NCI-H1105 treated with DMSO at 0.1 percent for 48 hours (cell line): ENCODE measurements at places on chromosomes 6 and 20.

DNA sequence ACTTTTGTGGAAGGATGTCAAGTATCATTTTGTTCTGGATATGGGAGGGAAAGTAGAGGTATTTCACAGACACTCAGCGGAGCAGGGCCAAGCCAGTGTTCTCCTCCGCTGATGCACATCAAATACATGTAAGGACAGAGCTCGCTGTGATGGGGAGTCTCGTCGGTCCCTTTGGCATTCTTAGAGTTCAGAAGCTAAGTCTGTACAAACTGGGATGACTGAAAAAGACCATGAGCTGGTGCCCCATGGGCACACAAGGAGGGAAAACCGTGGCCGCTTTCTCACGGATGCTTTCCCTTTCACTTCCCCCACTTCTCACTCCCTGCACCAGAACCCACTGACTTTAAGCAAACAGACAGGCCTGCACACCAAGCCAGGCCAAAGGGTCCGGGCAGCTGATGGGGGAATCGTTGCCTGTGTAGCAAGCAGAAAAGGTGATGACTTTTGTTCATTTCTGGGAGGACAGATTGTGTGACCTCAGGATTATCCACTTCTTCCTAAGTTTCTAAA lies 27.7 kb upstream of the MPC1 start:
- no peak for DNase-seq

GRCh38 chr6:157240960-157241311 lies 82.4 kb downstream of the TMEM242 start:
- no peak for DNase-seq

DNA sequence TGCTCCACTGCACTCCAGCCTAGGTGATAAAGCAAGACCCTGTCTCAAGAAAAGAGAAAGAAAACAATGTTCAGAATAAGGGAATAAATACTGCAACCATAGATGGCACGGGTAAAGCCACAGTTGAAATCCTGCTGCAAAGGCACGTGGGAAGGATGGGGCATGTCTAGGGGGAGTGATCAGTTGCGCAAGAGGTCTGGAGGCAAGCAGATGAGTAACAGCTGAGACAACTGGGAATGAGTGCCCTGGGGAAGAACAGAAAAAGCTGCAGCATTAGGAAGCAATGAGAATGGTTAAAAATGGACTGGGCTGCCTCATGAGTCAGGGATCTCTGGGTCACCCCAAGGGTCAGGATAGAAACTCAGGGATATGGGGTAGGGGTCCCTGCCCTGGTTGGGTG lies 96.3 kb downstream of the GMPR start:
- no peak for DNase-seq

DNA sequence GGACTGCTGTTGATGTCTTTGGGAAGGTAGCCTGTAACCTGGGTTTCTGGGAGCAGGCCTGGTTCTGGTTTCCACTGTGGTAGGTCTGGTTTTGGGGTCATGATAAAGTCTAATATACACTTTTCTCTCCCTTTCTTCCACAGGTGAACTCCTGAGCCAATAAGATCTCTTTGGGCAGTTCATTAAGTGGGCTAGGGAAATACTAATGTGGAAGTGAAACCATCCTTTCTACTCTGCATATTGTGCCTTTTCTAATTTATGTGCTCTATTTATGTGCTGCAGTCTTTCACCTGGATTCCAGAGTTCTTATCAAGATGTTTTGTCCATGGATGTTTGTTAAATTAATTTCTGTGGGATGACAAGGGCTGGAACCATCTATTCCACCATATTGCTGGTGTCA lies 165.7 kb upstream of the PTPRK start:
- no peak for DNase-seq

DNA sequence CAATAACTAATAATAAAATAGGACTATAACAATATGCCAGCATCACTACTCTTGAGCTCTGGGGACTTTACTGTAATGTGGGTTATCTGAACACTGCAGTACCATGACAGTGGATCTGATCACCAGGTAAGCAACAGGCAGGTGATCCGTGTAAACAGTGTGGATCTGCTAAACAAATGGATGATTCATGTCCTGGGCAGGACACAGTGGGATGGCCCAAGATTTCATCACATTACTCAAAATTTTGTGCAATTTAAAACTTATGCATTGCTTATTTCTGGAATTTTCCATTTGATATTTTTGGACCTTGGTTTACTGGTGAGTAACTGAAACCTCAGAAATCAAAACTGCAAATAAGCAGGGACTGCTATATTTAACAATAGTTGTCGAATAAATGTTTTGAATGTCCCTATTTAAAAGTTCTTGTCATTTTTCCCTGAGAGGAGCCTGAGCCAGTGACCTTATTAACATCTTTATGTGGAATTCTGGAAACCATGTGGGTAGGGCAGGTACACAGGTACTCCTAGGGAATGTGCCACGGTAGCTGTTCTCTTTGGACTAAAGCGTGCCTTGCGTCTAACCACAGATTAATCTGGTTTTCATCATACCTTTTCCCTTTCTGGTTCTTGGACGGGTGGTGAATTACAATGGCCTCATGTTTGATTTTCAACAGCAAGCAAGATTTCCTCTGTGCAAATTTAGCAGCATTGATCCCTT lies 214.5 kb upstream of the SASH1 start:
- DNase-seq, result no peak

DNA sequence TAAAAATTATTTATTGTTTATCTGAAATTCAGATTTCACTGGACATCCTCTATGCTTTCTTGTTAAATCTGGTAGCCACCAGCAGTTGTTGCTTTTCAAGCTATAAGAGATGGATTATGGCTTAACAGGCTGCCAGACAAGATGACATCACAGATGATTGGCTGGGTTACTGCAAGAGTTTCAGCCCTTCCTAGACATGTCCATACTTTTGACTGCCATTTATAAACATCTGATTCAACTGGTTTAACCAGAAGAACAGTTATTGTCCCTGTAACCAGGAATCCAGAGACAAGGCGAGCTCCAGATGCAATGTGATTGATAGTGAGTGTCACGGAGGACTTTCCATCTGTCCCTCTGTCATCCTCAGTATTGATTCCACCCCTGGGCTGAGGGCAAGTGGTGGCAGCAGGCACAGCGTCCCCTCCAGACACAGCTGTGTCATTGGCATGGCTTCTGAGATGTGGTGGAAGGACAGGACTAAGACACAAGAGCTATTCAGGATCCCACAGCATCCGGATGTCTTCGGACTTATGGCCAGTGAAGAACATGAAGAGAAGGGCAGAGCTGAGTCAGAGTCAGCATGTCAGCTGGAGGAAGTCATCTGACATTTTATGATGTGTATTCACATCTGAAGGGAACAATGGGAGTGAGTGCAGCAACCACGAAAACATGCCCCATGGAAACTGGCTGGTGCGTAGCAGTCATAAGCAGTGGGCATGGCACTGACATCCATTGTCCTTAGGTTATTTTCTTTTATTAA lies 284.5 kb upstream of the CDYL start:
- no peak for DNase-seq

- DNase-seq, result no peak
These were observed 23.9 kb downstream of the TRERF1 start for GRCh38 chr6:42427871-42428270.

GRCh38 chr20:33685328-33686099 lies 671 bp downstream of the E2F1 start:
- DNase-seq, result peak; percentile 65

GRCh38 chr6:123716506-123716905 lies 79.8 kb upstream of the TRDN start:
- no peak for DNase-seq

GRCh38 chr6:138129190-138129589 lies 22.0 kb upstream of the PERP start:
- no peak for DNase-seq

DNA sequence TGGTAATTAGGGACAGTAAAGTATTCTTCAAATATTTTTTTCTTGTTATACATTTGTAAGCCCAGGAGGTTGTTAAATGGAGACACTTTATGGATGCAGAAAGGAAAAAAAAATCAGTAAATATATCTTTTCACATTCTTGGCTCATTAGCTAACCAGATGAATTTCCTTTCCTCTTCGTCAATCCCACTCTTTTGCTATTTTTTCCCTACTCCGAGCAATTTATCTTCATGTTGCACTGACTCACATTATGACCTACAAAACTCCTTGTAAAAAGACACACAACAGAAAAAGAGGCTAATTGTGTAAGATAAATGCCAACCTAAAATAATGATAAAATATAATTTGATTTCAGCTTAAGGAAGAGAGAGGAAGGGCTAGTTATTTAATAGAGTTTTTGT lies 472.9 kb upstream of the ZNF337 start:
- DNase-seq, result no peak

GRCh38 chr6:149566410-149567193 lies 427 bp downstream of the GINM1 start:
- DNase-seq, result peak; percentile 72

DNA sequence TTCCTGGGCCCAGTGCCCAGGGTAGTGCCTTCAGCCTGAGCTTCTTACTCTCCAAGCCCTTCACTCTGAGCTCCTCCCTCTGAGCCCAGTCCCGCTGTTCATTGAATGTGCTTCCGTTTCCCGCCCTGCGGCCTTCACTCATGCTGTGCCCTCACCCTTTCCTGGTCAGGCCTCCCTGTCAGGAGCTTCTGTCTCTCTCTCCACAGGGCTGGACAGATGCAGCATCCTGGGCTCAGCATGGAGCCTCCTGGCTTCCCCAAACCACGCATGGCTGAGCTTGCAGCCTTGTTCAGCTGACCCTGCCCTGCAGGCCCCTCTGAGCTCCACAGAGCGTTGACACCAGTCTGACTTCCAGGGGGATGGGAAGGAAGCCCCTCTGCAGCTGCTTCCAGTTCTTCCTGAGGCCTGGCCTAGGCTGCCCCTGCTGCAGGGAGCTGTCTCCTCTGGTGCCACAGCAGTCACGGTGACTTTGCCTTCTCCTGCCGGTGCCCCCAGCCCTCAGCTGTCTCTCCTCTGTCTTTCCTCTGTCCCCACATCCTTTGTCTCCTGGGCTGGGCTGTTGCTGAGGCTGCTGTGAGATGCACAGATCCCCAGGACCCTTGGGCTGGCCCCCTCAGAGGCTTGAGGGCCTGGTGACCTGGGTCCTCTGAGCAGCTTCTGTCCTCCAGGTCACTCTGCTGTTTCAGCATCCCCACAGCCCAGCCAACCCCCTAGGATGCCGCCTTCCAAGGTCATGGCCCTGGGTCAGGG lies 7.9 kb upstream of the MYT1 start:
- DNase-seq, result no peak

GRCh38 chr6:829656-830055 lies 136.7 kb upstream of the EXOC2 start:
- no peak for DNase-seq

- DNase-seq, result no peak
These were observed 6.6 kb downstream of the TM9SF4 start for GRCh38 chr20:32116079-32116521.

GRCh38 chr6:65671922-65672321 lies 35.1 kb downstream of the EYS start:
- DNase-seq, result peak; percentile 75

DNA sequence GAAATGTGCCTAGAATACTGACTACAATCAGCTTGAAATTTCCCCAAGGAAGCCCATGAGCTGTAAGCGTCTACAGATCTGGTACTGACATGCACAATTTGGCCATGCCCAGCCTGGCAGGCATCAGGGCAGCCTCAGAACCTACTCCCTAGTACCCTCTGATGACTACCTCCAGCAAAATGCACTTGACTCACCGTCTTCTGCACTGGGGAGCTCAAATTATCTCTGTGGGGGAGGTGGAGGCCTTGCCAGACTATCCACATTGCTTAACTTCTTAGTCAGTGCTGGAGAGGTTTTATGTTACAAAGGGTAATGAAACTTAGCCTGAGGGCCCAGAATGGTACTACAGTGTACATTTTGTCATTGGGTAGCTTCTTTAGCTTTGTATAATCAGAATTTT lies 126.0 kb upstream of the ADGRF1 start:
- no peak for DNase-seq

GRCh38 chr6:53770780-53771249 lies 24.0 kb upstream of the LRRC1 start:
- peak; percentile 43 for DNase-seq

GRCh38 chr6:79610306-79611009 lies 20.7 kb upstream of the SH3BGRL2 start:
- no peak for DNase-seq

- no peak for DNase-seq
These were observed 52.5 kb downstream of the BCAS1 start for GRCh38 chr20:54017846-54018245.

- no peak for DNase-seq
These were observed 5.6 kb downstream of the PPP1R16B start for GRCh38 chr20:38810926-38811630.

GRCh38 chr6:40810171-40810570 lies 223.0 kb upstream of the LRFN2 start:
- no peak for DNase-seq

GRCh38 chr20:54061101-54061881 lies 9.1 kb downstream of the BCAS1 start:
- DNase-seq, result no peak

- no peak for DNase-seq
These were observed 65.4 kb downstream of the OR2J2 start for GRCh38 chr6:29236060-29236459.

- DNase-seq, result no peak
These were observed 19.2 kb downstream of the AGPAT4 start for GRCh38 chr6:161254464-161255253.

- peak; percentile 55 for DNase-seq
These were observed 257.1 kb upstream of the TAB2 start for GRCh38 chr6:149060300-149060984.

DNA sequence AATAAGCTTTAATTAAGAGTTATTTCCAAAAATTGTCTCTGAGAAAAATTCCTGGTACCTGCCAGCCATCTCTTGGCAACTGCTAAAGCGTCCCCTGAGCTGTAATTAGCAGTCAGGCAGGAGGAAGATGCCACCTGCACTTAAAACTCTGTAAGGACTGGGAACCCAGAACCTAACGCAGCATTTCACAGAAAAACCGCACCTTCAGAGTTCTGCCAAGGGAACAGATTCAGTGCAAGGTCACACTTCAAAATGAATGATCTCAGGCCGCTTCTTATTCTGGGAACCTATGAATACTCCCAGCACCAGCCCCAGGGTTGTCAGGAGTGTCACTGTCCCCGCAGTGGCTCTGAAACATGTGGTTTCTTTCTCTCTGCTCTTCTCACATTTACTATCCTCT lies 36.7 kb downstream of the INSM1 start:
- no peak for DNase-seq

DNA sequence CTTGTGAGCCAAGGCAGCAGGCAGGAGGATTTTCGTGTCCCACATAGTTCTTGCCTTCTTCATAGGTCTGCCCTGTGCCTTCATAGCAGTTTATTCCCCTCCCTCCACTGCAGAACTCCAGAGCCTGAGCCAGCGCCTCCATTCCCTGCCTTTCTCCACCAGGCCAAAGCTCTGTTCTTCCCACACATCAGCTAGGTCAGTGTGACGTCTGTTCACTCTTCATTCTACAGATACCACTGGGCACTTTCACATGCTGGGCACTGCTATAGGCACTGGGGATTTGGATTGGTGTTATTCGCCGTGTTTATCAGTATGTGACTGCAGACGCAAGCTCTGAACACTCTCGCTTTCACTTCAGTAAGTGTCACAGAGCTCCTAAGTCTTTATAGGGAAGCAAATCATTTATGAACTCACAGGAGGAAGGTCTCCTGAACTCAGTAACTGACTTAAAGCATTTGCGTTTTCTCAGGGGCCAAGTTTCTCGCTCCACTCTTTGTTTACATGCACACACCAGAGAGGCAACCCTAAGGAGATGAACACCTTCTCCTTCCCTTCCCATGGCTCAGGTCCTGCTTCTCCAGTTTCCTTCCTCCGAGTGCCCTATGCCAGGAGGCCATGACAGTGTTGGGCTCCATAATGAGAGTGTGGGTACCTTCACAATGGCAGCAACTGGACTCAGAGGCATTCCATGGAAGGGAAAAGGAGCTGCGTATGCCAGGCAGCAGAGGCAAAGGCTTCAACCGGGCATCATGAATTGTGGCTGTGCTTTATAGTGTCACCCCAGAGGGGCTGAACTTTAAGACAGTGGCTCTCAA lies 6.3 kb upstream of the APMAP start:
- DNase-seq, result no peak
